ENCODE measurements at places on chromosomes 6 and 20. TPM values are rescaled to one million over a fixed set of nuclear protein-coding genes. Genes with fewer than 3 reads are reported as not detected.
A peak's percentile ranks its signal among the peaks of the same experiment; 100 is the strongest.

DNA sequence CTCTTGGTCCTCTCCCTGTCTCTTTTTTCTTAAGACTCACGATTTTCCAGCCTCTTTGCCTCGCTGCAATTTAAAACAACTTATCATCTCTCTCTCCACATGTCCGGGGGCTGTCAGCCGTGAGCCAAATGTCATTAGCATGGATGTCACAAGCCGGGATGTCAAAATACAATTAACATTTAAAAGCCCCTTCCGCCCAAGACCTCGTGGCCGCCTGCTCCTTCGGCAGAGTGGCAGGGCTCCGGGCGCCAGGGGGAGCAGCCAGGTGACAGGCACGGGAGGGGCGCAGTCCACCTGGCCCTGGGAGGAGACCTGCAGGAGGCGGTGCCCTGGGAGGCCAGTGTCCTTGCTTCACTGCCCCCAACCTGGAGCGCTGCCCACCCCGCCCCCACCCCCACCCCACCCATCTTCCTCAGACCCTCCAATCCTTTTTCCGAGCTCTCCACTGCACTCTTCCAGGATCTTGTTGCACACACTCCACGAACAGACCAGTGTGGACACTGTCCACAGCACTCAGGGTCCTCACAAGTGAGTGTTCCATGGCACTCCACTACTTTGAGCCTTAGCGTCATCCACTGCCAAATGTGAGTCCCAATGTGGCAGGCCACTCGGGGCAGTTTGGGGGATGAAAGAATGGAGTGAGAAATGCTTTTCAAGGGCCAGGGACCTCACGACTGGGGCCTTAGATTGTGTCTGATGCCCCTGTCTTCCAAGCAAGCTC lies 5.6 kb upstream of the GRM4 start:
- no peak for DNase-seq

- DNase-seq: no peak
Measured at GRCh38 chr6:95519228-95520037, 57.9 kb upstream of the MANEA start.

- DNase-seq: peak; percentile 45
Measured at GRCh38 chr6:41488433-41489119, 57.6 kb upstream of the FOXP4 start.

GRCh38 chr6:30981942-30982772 lies 1.4 kb upstream of the MUC21 start:
- DNase-seq: peak; percentile 85

GRCh38 chr6:16697437-16698161 lies 63.7 kb downstream of the ATXN1 start:
- no peak for DNase-seq

DNA sequence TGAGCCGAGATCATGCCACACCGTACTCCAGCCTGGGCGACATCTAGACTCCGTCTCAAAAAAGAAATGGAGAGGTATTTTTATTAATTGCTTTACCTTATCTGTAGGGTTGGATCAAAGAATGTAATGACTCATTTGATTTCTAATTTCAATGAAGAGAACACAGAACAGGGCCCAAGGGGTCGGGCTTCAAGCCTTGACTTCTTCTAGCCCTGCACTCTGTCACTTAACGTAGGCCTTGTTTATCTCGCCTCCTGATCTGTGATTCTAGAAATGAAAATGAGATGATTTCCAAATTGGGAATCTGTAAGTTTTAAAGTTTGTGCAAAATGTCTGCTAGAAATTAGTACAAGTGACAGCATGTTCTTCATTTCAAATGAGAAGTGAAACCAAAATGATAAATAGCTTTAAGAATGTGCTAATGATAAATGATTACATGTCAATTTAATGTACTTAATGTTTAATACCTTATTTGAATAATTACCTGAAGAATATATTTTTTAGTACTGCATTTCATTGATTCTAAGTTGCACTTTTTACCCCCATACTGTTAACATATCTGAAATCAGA lies 180.5 kb downstream of the SLC16A10 start:
- no peak for DNase-seq

Gene TFAP2D
- total RNA-seq: not detected

Gene BNIP5
- total RNA-seq: not detected

Gene PGBD1
- 1.8 TPM for total RNA-seq

Gene ULBP2
- 12.2 TPM for total RNA-seq

Gene ARFGAP1
- 48.8 TPM for total RNA-seq

Gene ACSS2
- 45.1 TPM for total RNA-seq

Data from bronchial epithelial cell (primary cell).